ENCODE measurements at places on chromosomes 11 and 22. TPM values are rescaled to one million over a fixed set of nuclear protein-coding genes. Genes with fewer than 3 reads are reported as not detected.

OR4X1 gene
- not detected for total RNA-seq

OR51I1 gene
- not detected for total RNA-seq

ACTN3 gene
- not detected for total RNA-seq

USH1C gene
- 0.53 TPM for total RNA-seq

SMC1B gene
- 0.07 TPM for total RNA-seq

TEX54 gene
- 1.4 TPM for total RNA-seq

KCNK7 gene
- total RNA-seq: 0.18 TPM

GSTT2B gene
- total RNA-seq: 3.3 TPM

C22orf42 gene
- 4.1 TPM for total RNA-seq

OR8G1 gene
- 0.24 TPM for total RNA-seq

APOL3 gene
- total RNA-seq: not detected

MS4A3 gene
- not detected for total RNA-seq

ABCC8 gene
- total RNA-seq: 11.8 TPM

HBE1 gene
- not detected for total RNA-seq

NLRP14 gene
- total RNA-seq: 0.73 TPM

SHANK2 gene
- total RNA-seq: 10.2 TPM

SDHAF2 gene
- total RNA-seq: 46.8 TPM

TMEM45B gene
- 0.21 TPM for total RNA-seq

ENTHD1 gene
- total RNA-seq: 0.38 TPM

CLMP gene
- total RNA-seq: 7.3 TPM

SMIM35 gene
- total RNA-seq: 0.49 TPM

OTOG gene
- 0.22 TPM for total RNA-seq

E2F8 gene
- total RNA-seq: 3.6 TPM

ROBO3 gene
- 17.6 TPM for total RNA-seq

ELFN2 gene
- total RNA-seq: 0.27 TPM

TST gene
- total RNA-seq: 30.1 TPM

B3GAT1 gene
- 19.9 TPM for total RNA-seq

JAML gene
- total RNA-seq: 0.21 TPM

P4HA3 gene
- total RNA-seq: 0.66 TPM

FAM227A gene
- 4.8 TPM for total RNA-seq

OR4D9 gene
- 0.05 TPM for total RNA-seq

GAS2 gene
- total RNA-seq: 2.6 TPM

PGA5 gene
- not detected for total RNA-seq

CFAP300 gene
- 9.7 TPM for total RNA-seq

C11orf91 gene
- 0.49 TPM for total RNA-seq

CERK gene
- total RNA-seq: 89.3 TPM

TRIM51 gene
- total RNA-seq: not detected

SLC22A6 gene
- total RNA-seq: 4.4 TPM

ART1 gene
- not detected for total RNA-seq

CALCA gene
- 9.1 TPM for total RNA-seq

DCDC1 gene
- total RNA-seq: 2.9 TPM

TBC1D22A gene
- 8.3 TPM for total RNA-seq

LIF gene
- 10.9 TPM for total RNA-seq

TBX1 gene
- total RNA-seq: 1.9 TPM

MMP1 gene
- total RNA-seq: not detected

CD3D gene
- not detected for total RNA-seq

APOBEC3H gene
- 0.78 TPM for total RNA-seq

YIF1A gene
- 96.8 TPM for total RNA-seq

MS4A6E gene
- total RNA-seq: not detected

SCN2B gene
- total RNA-seq: 0.13 TPM

MN1 gene
- 6.7 TPM for total RNA-seq

PPME1 gene
- 68.7 TPM for total RNA-seq

SOX10 gene
- total RNA-seq: 0.27 TPM

DNAJB13 gene
- not detected for total RNA-seq

SLCO2B1 gene
- 9.0 TPM for total RNA-seq

ADM gene
- total RNA-seq: 4.2 TPM
